NCI-H1048 (cell line): ENCODE measurements at places on chromosomes 1 and 21.

- DNase-seq: no peak
Observed at GRCh38 chr1:212688341-212689047, 11.1 kb downstream of the BATF3 start.

DNA sequence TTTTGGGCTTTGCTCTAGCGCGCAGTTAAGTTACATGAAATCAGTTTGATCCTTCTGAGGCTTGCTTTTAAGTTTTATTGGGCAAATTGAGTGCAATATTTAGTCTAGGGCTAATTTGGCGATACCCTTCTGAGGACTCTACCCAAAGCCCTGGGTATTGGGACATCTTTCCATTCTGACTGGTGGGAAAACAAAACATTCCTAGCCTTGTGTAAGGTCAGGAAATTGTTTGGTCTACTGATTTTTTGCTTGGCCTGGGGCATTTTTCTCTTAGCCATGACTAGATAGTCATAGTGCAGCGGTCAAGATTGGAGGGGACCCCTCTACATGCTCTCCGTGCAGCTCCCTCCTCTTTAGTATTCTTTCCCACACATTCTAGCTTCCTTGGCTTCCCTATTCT lies 189.6 kb upstream of the PTGFR start:
- DNase-seq: no peak

DNA sequence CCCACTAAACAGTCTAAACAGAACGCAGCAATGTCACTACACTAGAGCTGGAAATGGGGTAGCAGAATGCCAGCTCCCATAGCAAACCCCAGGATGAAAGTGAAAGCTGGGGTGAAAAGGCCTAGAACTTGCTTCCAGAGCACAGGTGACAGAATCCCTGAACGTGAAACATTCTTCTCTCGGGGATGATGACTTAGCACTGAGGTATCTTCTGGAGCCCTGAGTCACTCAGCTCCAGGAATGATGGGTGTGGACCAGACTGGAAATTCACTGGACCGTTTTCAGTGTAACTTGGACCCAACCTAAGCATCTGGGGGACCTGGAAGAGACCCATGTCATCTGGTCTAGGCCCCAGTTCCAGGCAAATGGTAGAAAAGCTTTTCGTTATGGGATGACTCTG lies 108.9 kb downstream of the CDC7 start:
- no peak for DNase-seq

- DNase-seq: no peak
Observed at GRCh38 chr1:223126741-223127140, 16.3 kb downstream of the TLR5 start.

GRCh38 chr1:19438516-19439195 lies 46.7 kb downstream of the CAPZB start:
- no peak for DNase-seq
